ENCODE measurements at places on chromosomes 12 and 14.

DNA sequence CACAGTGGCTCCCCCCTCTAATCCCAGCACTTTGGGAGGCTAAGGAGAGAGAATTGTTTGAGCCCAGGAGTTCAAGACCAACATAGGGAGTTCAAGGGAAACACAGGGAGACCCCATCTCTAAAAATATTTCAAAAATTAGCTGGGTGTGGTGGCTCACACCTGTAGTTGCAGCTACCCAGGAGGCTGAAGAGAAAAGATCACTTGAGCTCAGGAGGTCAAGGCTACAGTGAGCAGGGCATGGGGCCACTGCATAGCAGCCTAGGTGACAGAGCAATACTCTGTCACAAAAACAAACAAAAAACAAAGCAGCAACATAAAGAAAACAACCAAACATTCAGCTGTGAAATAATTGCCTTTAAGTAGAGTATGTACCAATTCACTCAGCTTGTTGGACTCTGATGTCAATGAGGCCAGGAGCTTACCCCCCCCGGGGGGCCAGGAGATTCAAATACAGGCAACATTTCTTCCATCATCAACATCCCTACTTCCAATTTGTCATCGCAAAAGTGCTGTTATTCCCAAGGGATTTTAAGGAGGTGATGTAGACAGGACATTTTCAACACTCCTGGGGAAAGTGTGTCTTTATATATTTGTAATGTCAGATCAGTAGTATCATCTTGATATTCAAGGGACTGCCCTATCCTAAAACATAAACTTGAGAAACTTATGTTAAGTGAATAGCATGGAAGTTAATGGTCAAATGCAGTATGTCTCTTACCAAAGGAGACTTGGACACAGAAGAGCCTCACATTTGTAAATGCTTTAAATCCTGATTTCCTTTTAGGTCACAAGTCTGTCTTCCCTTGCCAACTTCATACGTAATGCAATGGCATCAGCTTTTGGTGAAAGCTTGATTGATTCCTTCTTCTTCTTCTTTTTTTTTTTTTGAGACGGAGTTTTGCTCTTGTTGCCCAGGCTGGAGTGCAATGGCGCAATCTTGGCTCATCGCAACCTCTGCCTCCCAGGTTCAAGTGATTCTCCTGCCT is 40.6 kb upstream of the AEBP2 start:
- no peak for DNase-seq

DNA sequence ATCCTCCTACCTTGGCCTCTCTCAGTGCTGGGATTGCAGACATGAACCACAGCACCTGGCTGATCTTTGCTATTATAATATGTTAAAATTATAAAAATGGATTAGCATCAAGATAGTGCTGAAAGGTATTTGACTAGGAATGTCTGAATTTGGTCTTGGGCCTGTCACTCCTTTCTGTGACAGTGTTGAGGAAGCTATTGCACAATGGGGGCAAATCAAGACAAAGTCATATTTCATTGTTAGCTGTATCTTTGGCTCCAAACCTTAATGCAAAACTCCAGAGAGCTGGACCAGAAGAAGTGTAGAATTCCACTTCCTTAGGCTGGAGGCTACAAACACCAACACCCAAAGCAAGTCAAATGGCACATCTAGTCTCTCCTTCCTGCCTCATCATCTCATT is 42.2 kb downstream of the ZCRB1 start:
- no peak for DNase-seq

DNA sequence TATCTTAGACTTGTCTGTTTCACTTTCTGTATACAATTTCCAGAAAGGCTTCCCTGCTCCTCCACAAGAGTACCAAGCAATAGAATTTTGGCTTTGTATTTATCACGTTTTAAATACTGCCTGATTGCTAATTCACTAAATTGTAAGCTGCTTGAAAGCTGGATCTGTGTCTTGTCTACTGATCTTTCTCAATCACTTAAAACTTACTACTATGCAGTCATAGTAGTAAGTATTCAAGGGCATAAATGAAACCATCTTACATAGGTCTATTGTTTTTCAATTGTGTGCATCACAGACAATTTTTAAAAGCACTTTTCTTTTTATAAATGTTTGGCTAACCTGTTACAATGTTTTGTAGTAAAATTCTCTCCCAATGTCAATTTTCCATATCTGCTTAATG is 1.2 kb upstream of the GLIPR1L2 start:
- DNase-seq, result no peak

GRCh38 chr12:32739279-32739678 is 16.4 kb downstream of the YARS2 start:
- no peak for DNase-seq

- no peak for DNase-seq
These were observed 75.9 kb upstream of the RERGL start for GRCh38 chr12:18165889-18166288.

DNA sequence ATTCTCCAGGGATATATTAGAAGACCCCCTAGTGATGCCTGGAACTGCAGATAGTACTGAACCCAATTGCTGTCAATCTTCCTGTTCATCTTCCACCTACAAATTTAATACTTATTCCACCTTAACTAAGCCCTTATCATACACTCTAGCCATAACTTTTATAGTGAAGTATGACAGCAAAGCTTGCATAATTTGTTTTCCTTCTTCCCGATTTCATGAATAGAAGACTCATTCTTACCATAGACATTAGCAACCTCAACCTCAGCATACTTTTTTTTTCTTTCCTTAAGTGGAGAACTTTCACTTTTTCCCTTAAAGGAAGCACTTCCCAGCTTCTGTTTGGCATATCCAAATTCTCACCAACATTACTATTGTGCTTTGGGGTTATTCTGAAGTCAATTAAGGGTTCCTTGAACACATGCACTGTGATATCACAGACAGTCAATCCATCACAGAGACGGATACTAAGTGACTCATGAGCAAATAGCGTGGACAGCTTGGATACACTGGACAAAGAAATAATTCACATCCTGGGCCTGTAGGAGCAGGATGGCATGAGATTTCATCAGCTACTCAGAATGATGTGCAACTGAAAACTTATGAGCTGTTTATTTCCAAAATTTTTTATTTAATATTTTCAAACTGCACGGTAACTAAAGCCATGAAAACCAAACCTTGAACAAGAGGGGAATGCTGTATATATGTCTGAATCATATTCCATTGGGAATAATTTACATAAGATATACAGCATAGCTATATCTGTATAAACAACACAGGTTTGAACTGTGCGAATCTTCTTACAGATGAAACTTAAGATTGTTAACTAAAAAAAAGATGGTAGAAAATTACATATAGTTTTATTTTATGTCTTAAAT is 63.9 kb downstream of the SYT1 start:
- DNase-seq, result no peak

DNA sequence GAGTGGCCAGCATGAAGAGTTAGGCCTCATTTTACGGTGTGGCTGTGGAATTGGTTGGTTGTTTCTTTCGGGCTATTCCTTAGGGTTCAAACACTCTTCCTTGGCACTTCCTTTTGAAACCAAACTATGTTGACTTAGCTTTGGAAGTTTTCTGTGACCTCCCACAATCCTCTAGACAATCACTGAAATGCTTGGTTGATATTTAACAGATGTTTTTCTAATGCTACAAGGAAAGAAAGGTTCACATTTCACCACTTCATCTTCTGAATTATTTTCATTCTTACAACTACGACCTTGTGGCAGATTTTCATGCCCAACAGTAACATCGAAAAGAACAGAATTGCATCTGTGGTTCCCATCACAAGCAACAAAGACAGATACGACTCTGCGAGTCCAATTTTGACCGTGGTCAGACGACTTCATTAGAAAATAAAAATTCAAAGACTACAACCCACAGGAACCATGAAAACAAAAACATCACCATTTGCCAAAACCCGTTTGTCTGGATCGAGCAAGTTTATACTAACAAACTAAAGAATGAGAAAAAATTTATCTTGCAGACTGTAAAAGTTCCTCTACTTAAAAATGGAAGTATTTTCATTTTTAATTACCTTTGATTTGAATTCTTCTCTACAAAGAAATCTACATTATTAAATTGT is 16.9 kb downstream of the PRKAB1 start:
- no peak for DNase-seq

DNA sequence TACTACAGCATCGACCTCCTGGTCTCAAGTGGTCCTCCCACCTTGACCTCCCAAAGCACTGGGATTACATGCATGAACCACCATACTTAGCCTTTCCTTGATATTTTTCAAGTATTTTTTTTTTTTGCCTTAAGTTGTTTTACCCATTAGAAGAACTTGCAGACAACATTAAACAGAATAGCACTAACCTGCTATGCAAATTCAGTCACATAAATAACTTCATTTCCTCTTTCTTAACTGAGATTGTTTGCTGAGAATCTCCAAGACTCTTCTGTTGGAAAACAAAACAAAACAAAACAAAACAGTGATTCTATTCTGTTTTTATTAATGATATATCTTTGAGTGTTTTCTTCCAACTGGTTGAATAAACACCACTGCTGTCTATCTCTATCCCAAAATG is 115.9 kb upstream of the IFNG-AS1 start:
- DNase-seq, result no peak

DNA sequence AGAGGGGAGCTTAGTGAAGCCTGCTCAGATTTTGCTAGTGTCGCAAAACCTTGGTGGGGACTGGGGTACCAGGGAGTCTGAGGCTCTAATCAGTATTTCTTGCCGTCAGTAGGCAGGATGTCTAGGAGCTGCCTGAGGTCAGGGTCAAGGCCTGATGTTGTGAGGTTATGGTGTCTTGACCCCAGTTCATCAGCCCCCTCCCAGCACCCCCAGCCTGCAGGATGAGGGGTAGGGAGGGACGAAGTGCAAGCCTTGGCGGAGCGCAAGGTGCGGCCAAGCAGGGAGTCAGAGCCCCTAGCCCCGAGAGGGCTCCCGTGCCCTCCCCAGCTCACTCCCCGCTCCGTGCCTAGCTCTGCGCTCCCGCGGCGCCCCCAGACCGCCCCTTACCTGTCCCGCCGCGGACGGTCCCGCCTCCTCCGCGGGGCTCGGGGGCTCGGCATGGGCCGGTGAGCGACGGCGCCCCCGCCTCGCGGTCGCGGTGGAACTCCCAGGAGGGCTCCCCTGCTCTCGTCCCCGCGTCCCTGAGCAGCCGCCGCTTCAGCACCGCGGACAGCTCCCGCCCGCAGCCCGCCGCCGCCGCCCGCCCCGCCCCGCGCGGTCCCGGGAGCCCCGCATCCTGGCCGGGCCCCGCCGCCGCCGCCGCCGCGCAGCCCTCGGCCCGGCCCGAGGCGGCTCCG is 347 bp downstream of the SYNDIG1L start:
- peak; percentile 89 for DNase-seq

- DNase-seq, result no peak
These were observed 513.8 kb upstream of the CCDC196 start for GRCh38 chr14:65972346-65972870.

- DNase-seq, result no peak
These were observed 602 bp downstream of the APEX1 start for GRCh38 chr14:20455355-20456300.

GRCh38 chr12:2248901-2249381 is 196.2 kb downstream of the CACNA1C start:
- DNase-seq, result peak; percentile 70

- peak; percentile 39 for DNase-seq
These were observed 6.0 kb downstream of the OR10P1 start for GRCh38 chr12:55642669-55643068.

GRCh38 chr12:88993651-88994050 is 358.6 kb downstream of the DUSP6 start:
- peak; percentile 3 for DNase-seq

GRCh38 chr12:73210548-73211204 is 938.5 kb downstream of the TRHDE start:
- DNase-seq, result no peak

DNA sequence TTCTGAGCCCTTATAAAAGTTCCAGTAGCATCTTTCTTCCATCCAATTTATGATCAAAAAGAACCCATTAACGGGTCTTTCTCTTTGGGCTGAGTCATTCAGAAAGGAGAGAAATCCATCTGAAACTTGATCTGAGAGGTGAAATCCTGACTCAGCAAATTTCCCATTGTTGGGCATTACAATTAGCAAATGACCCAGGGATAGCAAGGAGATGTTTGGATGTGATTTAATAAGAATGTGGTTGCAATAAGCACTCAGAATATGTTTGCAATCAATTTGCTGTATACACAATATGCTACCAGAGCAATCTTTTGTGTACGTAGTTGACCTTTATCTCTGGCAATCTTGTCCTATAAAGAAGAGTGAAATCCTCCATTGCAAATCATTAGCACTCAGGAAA is 122.7 kb downstream of the CCDC60 start:
- DNase-seq, result no peak

DNA sequence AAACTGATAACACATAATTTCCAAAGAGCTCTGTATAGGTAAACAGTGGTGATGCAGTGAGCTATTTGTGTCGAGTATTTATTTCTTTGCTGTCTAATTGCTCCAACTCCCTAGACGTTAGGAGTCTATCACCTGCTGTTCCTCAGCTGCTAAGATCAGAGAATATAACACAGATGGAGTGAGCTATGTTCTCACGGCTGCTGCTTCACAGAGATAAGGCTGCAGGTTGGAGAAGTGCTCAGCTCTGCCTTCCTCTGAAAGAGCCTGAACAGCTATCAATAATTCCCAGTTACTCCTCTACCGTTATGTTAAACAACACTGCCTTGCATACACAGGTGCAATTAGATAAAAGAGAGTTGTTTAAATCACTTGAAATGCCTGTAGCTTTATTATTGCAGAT is 103.2 kb upstream of the MDGA2 start:
- DNase-seq, result no peak

DNA sequence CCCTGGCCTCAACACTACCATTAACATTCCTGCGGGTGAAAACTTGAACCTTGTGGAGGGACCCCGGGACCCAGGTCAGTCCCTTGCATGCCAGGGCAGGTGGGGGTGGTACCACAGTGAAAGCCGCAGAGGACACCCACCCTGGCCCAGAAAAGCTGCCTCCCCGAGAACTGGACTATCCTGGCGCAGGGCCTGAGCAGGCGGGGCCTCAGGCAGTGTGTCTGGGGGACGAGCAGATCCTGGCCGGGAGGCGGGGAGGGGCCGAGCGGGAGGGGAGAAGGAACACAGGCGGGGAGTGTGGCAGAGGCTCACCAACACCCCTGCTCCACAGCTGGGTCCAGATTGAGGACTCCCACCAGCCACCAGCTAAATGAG is 10.0 kb downstream of the AHNAK2 start:
- DNase-seq, result no peak

DNA sequence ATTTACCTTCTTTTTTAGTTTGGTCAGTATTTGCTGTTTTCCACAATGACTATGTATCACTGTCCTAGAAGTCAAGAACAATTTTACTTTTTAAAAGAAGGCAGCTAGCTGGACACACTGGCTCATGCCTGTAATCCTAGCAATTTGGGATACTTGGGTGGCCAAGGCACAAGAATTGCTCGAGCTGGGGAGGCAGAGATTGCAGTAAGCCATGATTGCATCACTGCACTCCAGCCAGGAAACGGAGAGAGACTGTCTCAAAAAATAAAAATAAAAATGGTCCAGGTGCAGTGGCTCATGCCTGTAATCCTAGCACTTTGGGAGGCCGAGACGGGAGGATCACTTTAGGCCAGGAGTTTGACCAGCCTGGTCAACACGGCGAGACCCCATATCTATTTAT is 28.3 kb downstream of the MDM1 start:
- no peak for DNase-seq

All from GM13976 (cell line).